CD4-positive, alpha-beta T cell (primary cell): ENCODE measurements at places on chromosomes 16 and 17. TPM values are rescaled to one million over a fixed set of nuclear protein-coding genes. Genes with fewer than 3 reads are reported as not detected.

The NPIPA7 gene
- total RNA-seq = 8.3 TPM

The P3H4 gene
- 2.3 TPM for total RNA-seq

- DNase-seq = no peak
- H3K4me3 ChIP-seq = no peak overlapping the region
- H3K27me3 ChIP-seq = no peaks in the 10 kb centered on the region
Observed at GRCh38 chr16:22428654-22429053, 54.2 kb upstream of the CDR2 start.

DNA sequence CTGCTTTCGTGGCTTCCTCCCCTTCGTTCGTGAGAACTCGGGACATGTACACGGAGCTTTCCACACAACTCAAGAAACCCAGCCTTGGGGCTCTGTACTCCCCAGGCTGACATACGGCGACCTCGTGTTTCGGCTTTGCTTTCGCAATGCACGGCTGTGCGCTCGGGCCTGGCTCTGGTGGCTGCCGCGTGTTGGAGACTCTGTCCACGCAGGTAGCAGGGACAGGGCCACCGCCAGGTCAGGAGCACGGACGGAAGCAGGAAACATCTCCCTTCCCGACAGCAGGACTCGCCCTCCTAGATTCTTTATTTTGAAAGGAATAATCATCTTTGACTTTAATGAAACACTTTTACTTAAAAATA, 17.3 kb downstream of the UTS2R start:
- no peak overlapping the region for H3K4me3 ChIP-seq
- no peak for DNase-seq
- no peak overlapping the region for H3K27ac ChIP-seq
- peaks cover 10% of the 10 kb centered on the region for H3K4me1 ChIP-seq
